ENCODE measurements at places on chromosomes 2 and 18.

DNA sequence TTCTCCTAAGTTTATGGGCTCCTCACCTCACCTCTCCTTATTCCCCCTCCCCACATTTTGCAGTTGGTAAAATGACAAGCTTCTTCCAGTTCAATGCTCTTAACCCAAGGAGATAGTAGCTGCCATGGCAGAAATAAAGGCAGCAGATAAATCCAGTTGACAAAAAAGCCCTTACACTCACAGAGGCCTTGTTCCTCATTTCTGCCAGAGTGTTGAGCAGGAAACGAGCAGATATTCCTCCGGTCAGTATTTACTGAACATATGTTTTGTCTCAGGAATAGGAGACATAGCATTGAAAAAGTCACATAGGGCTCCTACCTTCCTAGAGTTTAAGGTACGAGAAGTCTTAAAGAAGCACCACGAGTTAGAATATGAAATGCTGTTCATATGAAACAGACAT lies 493.7 kb upstream of the TNP1 start:
- H3K36me3 ChIP-seq = no peaks in the 10 kb centered on the region
- H3K4me1 ChIP-seq = no peaks in the 10 kb centered on the region
- H3K27me3 ChIP-seq = peaks cover 12% of the 10 kb centered on the region
- no peak overlapping the region for H3K27ac ChIP-seq

GRCh38 chr2:224410946-224411561 lies 9.1 kb upstream of the FAM124B start:
- H3K36me3 ChIP-seq = no peaks in the 10 kb centered on the region
- H3K4me3 ChIP-seq = no peak overlapping the region
- DNase-seq = no peak
- no peaks in the 10 kb centered on the region for H3K4me1 ChIP-seq
- H3K27ac ChIP-seq = no peak overlapping the region

DNA sequence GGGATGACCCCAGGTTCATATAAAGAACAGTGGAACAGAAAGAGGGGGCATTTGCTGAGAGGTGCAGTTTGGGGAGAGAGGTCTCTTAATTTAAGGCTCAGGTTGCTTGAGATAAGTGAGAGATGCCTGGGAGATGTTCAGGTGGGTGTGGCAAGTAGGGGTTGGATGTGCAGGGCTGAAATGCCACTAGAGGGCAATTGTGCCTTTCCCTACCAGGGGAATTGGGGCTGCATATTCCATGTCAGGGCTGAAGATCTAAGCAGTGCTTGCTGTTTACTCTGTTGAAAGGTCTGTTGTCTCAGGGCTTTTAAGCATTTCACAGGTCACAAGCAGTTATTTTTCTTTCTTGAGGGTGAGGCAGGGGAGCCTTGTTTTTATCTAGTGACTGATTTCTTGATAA lies 7.8 kb downstream of the CCDC85A start:
- H3K4me3 ChIP-seq = no peak overlapping the region
- no peak overlapping the region for H3K27ac ChIP-seq
- H3K36me3 ChIP-seq = no peaks in the 10 kb centered on the region
- no peak for DNase-seq

- H3K4me1 ChIP-seq = no peaks in the 10 kb centered on the region
- no peaks in the 10 kb centered on the region for H3K27me3 ChIP-seq
- DNase-seq = no peak
- no peak overlapping the region for H3K27ac ChIP-seq
Measured at GRCh38 chr2:1321321-1321720, 91.9 kb upstream of the TPO start.

DNA sequence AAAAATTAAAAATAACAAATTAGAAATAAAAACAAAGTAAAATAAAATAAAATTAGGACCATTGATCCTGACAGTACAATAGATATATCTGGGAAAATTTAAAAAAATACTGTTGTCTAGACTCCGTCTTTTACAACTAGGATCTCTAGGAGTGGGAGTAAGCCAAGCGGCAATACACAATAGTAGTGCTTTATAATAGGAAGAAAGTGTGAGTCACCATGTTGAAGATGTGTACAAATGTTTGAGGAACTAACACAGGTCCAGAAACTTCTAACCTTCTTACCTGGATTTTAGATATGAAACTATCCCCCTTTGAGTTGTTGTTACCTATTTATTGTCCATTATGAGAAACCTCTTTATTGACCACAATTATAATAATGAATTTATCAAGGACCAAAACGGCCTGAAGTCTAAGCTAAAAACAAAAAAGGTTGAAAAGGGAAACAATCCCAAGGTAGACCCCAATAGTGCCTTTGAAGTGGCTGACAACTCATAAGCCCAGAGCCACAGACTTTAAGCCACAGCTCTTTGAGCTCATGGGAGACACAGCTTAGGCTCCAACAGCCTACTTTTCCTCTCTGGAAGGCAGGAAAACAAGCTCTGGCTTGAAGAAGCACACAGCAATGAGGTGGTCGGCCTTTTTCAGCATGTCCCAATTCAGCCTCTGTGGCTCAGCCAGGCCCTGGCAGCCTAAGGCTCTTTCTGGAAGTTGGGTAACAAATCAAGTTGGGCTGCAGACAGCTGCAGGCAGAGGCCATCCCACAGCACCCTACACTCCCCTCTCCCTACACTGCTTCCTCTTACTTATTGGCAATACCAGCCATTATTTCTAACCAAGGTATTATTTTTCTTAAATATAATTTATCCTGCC lies 62.9 kb downstream of the AQP4 start:
- H3K36me3 ChIP-seq = no peaks in the 10 kb centered on the region
- no peak overlapping the region for H3K27ac ChIP-seq
- H3K27me3 ChIP-seq = no peaks in the 10 kb centered on the region
- H3K4me1 ChIP-seq = no peaks in the 10 kb centered on the region

- peaks cover 43% of the 10 kb centered on the region for H3K27me3 ChIP-seq
- DNase-seq = no peak
- no peak overlapping the region for H3K4me3 ChIP-seq
Measured at GRCh38 chr18:23141104-23141999, 6.1 kb downstream of the CABLES1 start.

GRCh38 chr18:63099848-63100629 lies 219.5 kb downstream of the BCL2 start:
- no peak for DNase-seq
- H3K4me3 ChIP-seq = peak overlapping the region; percentile 59
- H3K27ac ChIP-seq = peak overlapping the region; percentile 91
- H3K27me3 ChIP-seq = no peaks in the 10 kb centered on the region

- H3K27me3 ChIP-seq = peaks cover 18% of the 10 kb centered on the region
- no peak overlapping the region for H3K27ac ChIP-seq
- H3K4me1 ChIP-seq = no peaks in the 10 kb centered on the region
- no peak overlapping the region for H3K4me3 ChIP-seq
Measured at GRCh38 chr2:226583715-226584114, 215.9 kb downstream of the IRS1 start.

DNA sequence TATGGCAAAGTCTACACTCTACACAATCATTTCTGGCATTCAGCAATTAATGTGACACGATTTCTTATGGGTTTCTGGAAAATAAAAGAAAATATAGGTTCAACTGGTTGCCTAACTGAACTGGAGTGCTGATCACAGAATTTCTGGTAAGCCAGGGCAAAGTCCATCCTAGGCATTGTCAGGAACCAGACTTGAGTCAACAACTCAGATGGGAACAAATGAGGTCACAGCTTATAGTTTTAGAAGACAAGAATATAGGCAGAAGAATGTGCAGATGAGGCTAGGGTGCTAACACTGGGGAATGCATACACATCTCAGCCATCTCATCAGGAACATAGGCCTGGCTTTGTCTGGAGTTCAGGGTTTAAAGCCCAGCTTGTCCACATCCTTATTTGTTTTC lies 317.2 kb upstream of the ID2 start:
- H3K36me3 ChIP-seq = peaks cover 3% of the 10 kb centered on the region
- no peak overlapping the region for H3K27ac ChIP-seq
- no peaks in the 10 kb centered on the region for H3K27me3 ChIP-seq
- DNase-seq = no peak
- H3K4me3 ChIP-seq = no peak overlapping the region

DNA sequence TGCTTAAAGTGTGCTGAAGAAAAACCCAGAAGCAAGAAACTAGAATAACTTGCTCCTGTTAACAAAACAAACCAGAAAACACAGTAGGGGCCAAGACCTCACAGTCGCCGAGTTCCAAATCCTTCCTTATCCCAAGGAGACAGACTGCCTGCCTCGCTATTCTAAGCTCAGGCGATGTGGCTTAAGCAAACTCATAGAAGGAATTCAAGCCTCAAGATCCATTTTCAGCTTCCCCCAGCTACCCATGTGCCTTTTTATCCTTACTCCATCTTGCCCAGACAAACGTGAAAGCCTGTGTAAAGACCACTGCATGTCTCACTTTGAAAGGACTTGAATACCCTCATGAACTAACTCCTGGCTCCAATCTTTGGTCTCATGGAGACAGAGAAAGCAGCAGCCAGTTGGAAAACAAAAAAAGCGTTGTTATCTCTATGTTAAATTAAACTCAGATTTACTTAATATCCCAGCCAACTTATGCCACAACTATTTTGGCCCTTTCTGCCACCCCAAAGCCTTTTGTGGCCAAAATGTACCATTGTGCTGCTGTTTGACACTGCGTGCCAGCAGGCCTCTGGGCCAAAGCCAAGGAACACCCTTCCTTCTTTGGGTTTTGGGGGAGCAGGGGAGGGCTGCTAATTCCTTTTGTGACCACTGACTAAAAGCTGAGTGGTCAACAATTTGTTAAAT lies 123.2 kb upstream of the FZD5 start:
- H3K4me3 ChIP-seq = no peak overlapping the region
- H3K27me3 ChIP-seq = no peaks in the 10 kb centered on the region

DNA sequence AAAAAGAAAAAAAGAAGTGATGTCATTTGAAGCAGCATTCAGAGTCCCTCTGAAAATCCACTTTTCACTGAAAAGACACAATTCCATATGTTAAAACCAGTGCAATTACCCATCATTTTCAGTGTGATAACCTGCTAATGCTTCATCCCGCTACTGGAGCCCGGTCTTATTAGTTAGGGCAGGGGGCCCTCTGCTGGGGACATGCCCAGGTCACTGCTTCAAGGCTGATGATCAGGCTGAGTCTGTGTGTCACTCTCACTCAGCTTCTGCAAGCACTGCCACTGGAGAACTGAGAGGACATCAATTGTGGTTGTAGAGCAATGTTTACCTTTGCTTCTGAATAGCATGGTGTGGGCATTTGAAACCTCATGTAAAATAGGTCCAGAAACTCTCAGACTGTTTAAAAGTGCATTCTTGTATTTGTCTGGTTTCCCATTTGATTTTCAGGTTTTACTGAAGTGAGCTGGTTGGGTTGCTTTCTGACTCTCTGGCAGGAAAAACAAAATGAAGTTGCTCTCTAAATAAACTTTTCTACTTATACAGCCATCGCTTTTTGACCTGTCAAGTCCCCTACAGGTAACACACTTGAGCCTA lies 49.2 kb upstream of the NXPH2 start:
- H3K4me1 ChIP-seq = no peaks in the 10 kb centered on the region
- H3K4me3 ChIP-seq = no peak overlapping the region
- H3K27me3 ChIP-seq = no peaks in the 10 kb centered on the region
- no peak overlapping the region for H3K27ac ChIP-seq
- H3K36me3 ChIP-seq = no peaks in the 10 kb centered on the region
- peak; percentile 12 for DNase-seq

DNA sequence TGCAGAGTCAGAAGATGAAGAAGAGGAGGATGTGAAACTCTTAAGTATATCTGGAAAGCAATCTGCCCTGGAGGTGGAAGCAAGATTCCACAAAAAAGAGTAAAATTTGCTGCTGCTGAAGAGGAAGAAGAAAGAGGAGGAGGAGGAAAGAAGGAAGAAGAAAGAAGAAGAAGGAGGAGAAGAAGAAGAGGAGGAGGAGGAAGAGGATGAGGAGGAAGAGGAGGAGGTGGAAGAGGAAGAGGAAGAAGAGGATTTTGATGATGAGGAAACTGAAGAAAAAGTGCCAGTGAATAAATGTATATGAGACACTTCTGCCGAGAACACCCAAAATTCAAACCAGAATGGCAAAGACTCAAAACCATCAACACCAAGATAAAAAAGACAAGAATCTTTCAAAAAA lies 20.9 kb upstream of the TAF4B start:
- no peaks in the 10 kb centered on the region for H3K36me3 ChIP-seq
- peaks cover 12% of the 10 kb centered on the region for H3K27me3 ChIP-seq
- no peak overlapping the region for H3K27ac ChIP-seq
- no peak for DNase-seq

DNA sequence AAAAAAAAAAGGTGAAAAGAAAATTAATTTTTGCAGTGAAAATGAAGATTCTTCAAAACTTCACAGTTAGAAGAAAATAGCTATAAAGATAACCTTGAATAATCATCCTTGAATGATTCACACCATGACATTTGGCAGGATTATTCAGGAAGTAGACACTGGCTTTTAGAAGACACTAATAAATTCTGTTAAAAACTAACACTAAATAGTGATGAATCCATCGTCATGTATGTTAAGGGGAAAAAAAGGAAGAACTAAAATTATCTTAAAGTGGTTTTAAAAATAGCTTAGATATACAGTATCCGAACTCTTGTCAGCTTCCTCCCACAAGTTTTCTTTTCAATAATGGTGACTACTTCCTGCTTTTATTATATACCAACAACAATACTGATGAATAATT lies 10.2 kb downstream of the USP37 start:
- DNase-seq = no peak
- no peak overlapping the region for H3K4me3 ChIP-seq
- peaks cover 74% of the 10 kb centered on the region for H3K36me3 ChIP-seq
- H3K27ac ChIP-seq = no peak overlapping the region
- H3K4me1 ChIP-seq = peaks cover 4% of the 10 kb centered on the region
- H3K27me3 ChIP-seq = no peaks in the 10 kb centered on the region

GRCh38 chr2:36650031-36650829 lies 46.3 kb upstream of the VIT start:
- no peaks in the 10 kb centered on the region for H3K27me3 ChIP-seq
- H3K27ac ChIP-seq = no peak overlapping the region
- no peaks in the 10 kb centered on the region for H3K36me3 ChIP-seq
- DNase-seq = no peak

All from effector memory CD8-positive, alpha-beta T cell (primary cell).